ENCODE measurements at places on chromosomes 3 and 15. TPM values are rescaled to one million over a fixed set of nuclear protein-coding genes. Genes with fewer than 3 reads are reported as not detected.

- H3K27me3 ChIP-seq = no peaks in the 10 kb centered on the region
- H3K4me1 ChIP-seq = peaks cover 35% of the 10 kb centered on the region
- no peaks in the 10 kb centered on the region for H3K36me3 ChIP-seq
- H3K4me3 ChIP-seq = no peak overlapping the region
- DNase-seq = peak; percentile 33
Observed at GRCh38 chr3:127817406-127817841, 4.9 kb downstream of the MGLL start.

GLT8D1 gene
- 85.5 TPM for total RNA-seq

GRCh38 chr3:184459355-184459754 lies 79.5 kb downstream of the CHRD start:
- no peak for DNase-seq
- H3K4me3 ChIP-seq = no peak overlapping the region
- no peaks in the 10 kb centered on the region for H3K36me3 ChIP-seq
- no peak overlapping the region for H3K27ac ChIP-seq
- H3K4me1 ChIP-seq = no peaks in the 10 kb centered on the region

DNA sequence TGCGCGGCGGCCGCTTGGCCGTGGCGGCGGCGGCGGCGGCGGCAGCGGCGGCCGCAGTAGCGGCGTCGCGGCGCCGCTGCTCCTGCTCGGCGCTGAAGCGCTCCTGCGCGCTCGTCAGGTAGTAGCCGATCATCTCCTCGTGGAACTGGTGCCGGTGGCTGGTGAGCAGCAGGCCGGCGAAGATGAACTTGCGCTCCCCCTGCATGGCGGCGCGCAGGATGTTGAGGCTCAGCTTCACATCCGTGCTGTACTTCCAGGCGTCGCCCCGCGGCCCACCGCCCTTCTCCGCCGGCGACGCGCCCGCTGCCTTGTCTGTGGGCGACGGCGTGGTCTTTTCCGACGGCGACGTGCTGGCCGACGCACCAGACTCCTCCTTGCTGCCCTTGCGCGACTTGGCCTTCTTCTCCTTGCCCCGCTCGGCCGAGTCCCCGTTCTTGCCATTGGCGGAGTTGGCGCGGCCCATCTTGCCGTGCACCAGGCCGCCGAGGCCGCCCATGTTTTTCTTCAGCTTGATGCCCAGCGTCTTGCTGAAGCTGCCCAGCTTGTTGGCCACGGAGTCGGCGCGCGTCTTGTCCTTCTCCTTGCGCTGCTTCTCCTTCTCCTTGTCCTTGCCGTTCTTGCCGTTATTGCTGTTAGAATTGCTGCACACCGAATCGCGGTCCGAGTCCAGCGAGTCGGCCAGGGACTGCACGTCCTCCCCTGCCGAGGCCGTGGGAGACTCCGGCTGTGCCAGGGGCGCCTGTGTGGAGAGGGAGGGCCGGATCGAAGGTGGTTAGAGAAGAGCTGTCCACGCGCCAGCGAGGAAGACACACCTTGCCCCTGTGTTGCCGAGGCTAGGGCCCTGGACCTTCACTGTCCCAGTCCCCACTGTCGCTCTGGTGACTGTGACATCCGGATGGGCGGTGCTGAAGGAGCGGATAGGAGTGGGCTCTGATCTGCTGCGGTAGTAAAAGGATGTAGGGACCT lies 157.6 kb downstream of the KLF13 start:
- no peaks in the 10 kb centered on the region for H3K36me3 ChIP-seq
- H3K4me1 ChIP-seq = peaks cover 11% of the 10 kb centered on the region
- DNase-seq = no peak
- no peak overlapping the region for H3K4me3 ChIP-seq
- no peak overlapping the region for H3K27ac ChIP-seq

IRAK2 gene
- total RNA-seq = 6.8 TPM

- no peak overlapping the region for H3K4me3 ChIP-seq
- no peak overlapping the region for H3K27ac ChIP-seq
- no peak for DNase-seq
- no peaks in the 10 kb centered on the region for H3K27me3 ChIP-seq
- peaks cover 23% of the 10 kb centered on the region for H3K36me3 ChIP-seq
Observed at GRCh38 chr3:182948305-182948704, 32.0 kb downstream of the DCUN1D1 start.

CHRM5 gene
- total RNA-seq = 0.23 TPM

ARRDC4 gene
- 20.2 TPM for total RNA-seq

DNA sequence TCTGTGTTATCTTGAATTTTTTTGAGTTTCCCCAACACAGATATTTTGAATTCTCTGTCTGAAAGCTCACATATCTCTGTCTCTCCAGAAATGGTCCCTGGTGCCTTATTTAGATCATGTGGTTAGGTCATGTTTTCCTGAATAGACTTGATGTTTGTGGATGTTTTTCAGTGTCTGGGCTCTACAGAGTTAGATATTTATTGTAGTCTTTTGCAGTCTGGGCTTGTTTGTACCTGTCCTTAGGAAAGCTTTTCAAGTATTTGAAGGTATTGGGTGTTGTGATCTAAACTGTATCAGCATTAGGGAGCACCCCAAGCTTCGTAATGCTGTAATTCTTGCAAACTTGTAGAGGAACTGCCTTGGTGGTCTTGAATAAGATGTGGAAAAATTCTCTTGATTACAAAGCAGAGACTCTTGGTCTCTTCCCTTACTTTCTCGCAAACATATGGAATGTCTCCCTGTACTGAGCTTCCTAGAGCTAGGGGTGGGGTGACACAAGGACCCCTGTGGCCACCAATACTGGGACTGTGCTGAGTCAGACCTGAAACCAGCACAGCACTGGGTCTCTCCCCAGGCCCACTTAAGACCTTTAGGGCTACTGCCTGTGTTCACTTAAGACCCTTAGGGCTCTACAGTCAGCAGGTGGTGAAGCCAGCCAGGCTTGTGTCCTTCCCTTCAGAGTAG lies 26.5 kb downstream of the TM4SF18 start:
- no peaks in the 10 kb centered on the region for H3K4me1 ChIP-seq
- DNase-seq = no peak
- no peak overlapping the region for H3K27ac ChIP-seq
- no peaks in the 10 kb centered on the region for H3K27me3 ChIP-seq

Measured in lung (tissue), 17 donors.